ENCODE measurements at places on chromosomes 7 and 10.

- DNase-seq = no peak
Observed at GRCh38 chr7:41046221-41046761, 656.6 kb downstream of the INHBA start.

GRCh38 chr10:78000956-78001472 is 28.3 kb downstream of the POLR3A start:
- DNase-seq = no peak

DNA sequence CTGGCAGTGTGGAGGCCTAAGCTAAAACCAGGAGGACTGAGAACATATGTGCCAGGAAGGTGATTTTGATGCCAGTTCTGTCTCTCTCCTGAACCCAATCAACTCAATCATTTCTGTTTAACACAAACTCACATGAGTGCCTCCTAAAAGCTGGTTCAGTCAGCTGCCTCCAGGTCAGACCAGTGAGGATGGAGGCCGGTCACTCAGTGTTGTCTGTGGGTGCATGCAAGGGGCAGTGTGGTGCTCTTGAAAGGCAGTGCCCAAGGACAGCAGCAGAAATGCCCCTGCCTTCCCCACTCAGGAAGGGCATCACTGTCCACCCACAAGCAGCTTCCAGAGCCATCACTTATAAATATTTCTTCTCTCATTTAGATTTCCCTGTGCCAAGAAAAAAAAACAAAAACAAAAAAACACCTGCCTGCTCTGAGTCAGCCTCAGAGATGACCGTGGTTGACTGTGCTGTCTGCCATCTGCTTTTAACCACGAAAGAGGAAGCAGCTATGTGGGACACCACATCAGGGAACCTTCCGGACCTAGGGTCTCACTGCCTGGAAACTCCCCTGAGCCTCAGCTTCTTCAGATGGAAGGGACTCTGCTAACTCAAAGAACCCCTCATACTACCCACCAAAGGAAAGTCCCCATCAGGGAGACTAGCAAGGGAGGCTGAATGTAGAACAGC is 39.1 kb downstream of the VOPP1 start:
- DNase-seq = peak; percentile 24

GRCh38 chr10:90977855-90978486 is 57.1 kb upstream of the ANKRD1 start:
- peak; percentile 6 for DNase-seq

GRCh38 chr10:57925045-57925444 is 342.6 kb downstream of the IPMK start:
- peak; percentile 3 for DNase-seq
